OCI-M1 (cell line): ENCODE measurements at places on chromosomes 2 and 18.

DNA sequence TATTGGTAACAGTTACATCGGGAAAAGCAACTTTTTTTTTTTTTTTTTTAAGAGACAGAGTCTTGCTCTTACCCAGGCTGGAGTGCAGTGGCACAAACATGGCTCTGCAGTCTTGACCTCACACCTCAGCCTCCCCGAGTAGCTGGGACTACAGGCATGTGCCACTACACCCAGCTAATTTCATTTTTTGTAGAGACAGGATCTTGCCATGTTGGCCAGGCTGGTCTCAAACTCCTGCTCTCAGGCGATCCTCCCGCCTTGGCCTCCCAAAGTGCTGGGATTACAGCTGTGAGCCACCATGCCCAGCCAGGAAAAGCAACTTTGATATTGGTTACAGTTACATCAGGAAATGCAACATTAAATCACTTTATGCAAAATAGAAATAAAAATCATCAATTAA, 4.6 kb downstream of the ITGB1BP1 start:
- no peak for DNase-seq

- DNase-seq = no peak
Measured at GRCh38 chr18:44898498-44898897, 217.8 kb downstream of the SETBP1 start.

DNA sequence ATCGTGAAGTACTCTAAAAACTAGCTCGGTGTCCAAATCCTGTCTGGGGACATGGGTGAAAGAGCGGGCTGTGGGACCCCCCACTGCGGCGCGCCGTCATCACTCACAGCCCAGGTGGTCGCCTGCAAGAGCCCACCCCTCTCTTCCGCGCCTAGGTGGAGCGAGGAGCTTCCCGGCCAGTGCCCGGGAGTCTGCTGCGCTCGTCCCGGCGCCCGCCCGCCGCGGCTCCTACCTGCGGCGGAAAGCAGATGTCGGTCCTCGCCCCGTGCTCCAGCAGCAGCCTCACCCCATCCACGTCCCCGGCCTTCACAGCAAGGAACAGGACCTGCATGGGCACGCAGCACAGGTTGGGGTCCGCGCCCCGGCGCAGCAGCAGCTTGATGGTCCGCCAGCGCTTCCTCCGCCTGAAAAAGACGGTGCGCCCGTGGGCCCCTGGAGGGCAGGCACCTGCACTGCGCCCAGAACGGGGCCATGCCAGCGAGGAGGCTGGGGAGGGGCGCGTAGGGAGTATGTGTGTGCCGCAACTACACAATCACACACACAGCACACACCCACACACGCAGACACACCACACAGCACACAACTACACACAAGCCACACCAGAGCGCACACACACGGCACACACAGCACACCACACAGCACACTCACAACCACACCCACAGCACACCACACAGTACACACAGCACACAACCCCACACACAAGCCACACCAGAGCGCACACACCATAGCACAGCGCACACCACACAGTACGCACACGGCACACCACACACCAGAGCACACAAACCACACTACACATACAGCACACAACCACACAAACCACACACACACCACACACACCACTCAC, 37.4 kb downstream of the ANKMY1 start:
- no peak for DNase-seq

DNA sequence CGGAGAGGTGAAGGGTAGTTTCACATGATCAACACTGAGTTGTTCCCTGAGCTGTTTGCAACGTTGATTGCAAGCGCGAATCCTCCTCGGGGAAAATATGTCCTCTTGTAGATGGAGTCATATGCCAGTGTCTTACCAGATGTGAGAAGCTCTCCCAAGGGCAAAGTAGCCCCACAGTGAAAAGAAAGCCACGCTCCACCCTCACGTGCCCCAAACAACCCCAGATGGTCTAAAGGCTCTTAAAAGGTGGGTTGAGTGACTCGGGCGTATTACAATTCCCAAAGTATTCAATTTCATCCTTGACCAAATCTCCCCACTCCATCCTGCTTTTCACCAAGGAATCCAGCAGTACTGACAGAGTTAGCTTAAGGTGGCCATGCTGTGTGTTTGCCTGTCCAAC, 332.1 kb upstream of the SOX11 start:
- no peak for DNase-seq

- DNase-seq = peak; percentile 77
Measured at GRCh38 chr2:13607139-13607538, 890.4 kb downstream of the TRIB2 start.

DNA sequence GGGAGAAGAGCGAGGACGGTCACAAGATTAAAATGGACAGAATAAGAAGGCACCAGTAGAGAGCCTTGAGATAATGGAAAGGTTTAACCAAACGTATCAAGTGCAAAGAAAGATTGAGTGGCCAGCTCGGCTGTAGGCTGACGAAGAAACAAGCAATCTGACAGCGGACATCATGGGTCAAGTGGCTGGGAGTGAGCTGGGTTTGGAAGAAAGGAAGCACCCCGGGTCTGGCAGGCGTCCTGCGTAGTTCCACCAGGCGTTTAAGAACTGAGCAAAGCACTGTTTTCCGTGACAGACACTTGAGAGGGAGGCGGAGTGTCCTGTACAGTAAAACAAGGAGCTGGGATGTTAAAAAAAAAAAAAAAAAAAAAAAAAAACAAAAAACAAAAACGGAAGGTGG, 27.1 kb downstream of the DAPL1 start:
- no peak for DNase-seq

- no peak for DNase-seq
Measured at GRCh38 chr2:231720987-231721966, 13.0 kb downstream of the PTMA start.

DNA sequence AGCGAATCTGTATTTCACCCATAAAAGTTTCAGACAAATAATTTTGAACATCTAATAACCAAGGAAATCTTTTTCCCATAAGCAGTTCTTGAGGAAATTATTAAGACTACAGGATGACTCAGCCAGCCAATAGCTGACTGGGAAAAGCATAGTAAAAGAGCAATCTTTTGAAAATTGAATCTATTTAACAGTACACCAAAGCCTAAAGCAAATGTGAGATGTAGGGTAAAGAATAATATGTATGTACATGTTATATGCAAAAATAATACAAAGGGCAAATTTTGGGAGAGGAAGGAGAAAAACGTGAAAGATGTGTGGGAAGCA, 12.6 kb upstream of the KDSR start:
- DNase-seq = no peak

DNA sequence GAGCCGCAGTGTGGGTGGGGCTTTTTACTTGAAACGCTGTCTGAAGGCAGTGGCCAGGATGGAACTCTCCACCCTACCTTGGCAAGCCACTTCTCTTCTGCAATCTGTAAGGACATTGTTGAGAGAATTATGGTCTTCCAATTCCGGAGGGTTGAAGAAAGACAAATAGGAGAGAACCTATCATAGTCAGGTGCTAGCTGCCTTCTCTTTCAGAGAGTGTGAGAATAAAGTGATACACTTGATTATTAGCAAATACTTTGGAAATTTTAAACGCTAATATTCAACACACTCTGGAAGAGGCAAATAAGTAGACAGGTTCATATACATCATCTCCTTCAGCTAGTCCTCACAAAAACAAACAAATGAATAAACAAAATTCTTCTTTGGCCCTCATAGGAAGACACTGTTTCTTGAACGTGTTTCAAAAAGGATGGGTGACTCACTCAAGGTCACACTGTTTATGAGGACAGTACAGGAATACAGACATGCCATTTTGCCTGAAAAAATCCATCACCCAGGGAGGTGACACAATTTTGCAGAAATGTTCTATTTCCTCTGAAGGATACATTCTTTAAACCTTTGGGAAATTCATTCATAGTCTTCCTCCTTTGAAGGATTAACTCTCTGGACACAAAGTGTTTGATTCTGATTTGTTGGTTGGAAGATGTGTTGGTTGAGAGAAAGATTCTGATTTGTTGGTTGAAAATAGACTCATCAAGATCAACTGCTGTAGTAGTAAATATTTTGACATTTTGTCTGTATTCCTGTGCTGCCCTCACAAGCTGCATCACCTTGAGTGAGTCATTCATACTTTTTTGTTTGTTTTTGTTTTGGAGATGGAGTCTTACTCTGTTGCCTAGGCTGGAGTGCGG, 2.2 kb upstream of the IL1RN start:
- DNase-seq = no peak

GRCh38 chr18:45688833-45689232, 35.1 kb upstream of the SLC14A1 start:
- DNase-seq = no peak

DNA sequence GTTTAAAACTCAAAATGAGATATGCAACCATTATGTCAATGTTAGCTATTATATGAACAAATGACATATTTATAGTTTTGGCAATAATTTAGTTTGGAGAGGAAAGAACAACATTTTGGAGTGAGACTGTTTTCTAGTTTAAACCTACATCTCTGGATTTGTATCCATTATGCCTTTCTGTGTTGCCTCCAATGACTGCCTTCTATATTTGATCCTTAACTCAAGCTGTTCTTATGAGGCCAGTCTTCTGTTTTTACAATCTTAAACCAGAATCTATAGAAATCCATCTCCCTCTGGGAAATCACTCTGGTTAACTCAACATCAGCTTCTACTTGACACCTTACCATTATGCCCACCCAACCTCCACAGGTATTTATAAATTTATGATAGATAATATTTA, 67.5 kb downstream of the ZNF385B start:
- no peak for DNase-seq

DNA sequence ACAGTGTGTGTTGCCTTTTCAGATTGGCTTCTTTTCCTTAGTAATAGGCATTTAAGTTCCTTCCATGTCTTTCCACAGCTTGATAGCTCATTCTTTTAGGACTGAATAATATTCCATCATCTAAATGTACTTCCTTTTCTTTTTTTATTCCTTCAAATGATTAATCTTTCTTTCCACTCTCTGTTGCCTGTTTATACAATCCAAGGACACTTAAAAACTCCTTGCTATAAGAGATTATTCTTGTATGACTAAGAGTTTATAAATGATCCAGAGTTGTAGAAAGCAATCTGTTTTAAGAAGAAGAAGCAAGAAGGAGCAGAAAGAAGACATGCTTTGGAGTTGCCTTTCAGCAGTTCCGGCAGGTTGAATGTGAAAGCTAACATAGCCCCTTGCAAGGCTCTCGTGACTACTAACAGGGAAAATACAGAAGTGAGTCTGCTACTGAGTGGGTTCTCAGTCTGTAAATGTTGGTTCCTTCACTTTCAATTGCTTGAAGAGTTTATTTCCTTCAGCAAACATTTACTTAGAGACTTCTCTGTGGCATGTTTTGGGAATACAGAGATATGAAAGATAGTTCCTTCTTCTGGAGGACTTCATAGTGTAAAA, 123.0 kb downstream of the PMAIP1 start:
- DNase-seq = no peak

DNA sequence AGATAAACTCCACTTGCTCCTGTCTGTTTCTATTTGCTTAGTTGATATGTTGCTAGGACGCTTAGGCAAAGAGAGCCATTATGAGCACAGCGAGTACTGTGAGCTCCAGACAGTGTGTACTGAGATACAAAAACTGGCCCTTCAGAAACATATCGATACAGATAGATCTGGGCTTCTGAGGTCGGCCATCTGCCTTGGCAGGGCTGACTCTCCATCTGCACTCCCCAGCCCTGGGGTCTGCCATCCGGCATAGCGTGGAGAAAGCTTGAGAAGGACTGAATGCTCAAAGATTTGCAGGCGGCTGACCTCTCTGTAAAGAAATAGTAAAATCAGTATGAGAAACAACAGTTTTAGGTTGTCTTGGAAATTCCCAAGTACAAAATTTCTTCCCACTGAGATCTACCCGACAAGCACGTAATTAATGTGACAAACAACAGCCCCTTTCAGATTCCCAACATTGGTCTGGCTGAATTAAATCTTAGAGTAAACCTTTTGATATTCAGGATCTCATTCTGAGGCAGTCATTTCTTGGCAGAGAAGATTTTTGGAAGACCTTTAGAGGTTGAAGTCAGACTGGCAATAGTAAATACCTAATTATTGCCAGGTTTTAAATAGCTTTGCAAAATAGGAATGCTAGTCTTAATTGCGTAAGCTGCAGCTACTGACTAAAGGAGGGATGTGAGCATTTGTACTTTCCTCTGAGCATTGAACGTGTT, 127.4 kb downstream of the CHST9 start:
- DNase-seq = peak; percentile 4

DNA sequence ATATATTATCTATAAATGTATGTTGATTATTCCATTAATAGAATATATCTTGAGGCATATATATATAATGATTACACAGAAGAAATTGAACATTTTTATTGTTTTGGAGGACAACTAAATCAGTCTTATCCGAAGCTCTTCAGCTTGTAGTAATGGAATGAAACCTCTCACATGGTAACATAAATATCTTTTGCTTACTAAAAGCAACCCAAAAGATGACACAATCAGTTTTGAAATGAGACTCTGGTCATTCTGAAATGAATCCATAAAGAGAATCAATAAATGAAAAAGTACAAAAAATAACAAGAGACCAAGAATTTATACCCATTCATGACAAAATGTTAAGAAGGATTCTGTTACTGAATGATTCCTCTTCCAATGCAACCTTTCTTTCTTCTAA, 110.2 kb downstream of the FIGN start:
- DNase-seq = no peak

DNA sequence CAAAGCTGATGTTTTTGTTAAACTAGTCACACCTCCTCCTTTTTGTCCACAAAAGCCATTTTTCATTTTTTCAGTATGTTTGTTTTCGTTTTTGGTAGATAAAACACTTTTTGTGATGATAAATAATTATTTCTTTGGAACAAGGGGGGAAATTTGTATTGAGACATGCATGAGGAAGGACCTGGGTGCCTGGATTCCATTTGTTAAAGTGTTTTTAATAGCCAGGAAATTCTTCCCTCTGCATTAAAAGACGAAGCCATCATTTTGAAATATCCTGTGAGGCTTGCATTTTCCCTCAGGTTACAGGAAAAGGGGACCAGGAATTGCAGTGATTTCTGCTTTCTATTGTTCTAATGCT, 52.1 kb upstream of the CTLA4 start:
- no peak for DNase-seq

- DNase-seq = peak; percentile 48
Measured at GRCh38 chr2:23399674-23400261, 14.8 kb downstream of the KLHL29 start.

- DNase-seq = no peak
Measured at GRCh38 chr2:147051814-147052213, 793.0 kb upstream of the ACVR2A start.
